ENCODE measurements at places on chromosomes 7 and 10.

DNA sequence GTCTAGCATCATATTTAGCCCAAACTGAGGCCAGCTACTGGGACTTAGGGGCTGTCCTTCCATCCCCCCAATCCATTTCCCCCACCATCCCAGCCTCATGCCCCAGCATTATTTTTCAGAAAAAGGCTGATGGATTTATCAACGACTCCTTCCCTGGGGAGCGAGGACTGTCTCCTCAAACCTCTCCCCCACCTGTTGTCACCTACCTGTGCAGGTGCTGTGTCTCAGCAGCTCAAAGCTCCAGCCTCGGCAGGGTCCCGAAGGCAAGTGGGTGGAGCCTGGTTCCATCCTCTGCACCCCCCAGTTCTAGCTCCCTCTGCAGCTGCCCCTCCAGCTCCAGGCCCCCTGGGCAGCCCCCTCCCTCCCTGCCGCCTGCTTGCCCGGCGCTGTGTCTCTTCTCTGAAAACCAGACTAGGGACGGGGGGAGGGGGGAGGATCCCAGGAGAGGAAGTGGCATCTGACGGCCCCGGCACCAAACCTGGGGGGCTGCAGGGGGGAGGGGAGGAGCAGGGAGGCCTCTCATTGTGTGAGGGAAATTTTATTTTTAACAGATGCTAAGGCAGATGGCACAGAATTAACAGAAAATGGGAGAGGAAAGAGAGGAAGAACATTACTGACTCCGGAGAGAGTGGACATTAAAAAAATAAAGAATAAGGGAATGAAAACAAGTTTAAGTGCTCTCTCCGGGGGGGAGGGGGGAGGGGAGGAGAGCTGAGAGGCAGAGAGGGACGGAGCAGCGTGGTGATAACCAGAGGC, 61.7 kb upstream of the PAX2 start:
- H3K4me1 ChIP-seq = peaks cover 14% of the 10 kb centered on the region
- no peaks in the 10 kb centered on the region for H3K36me3 ChIP-seq
- no peak overlapping the region for H3K27ac ChIP-seq
- no peak overlapping the region for H3K4me3 ChIP-seq

DNA sequence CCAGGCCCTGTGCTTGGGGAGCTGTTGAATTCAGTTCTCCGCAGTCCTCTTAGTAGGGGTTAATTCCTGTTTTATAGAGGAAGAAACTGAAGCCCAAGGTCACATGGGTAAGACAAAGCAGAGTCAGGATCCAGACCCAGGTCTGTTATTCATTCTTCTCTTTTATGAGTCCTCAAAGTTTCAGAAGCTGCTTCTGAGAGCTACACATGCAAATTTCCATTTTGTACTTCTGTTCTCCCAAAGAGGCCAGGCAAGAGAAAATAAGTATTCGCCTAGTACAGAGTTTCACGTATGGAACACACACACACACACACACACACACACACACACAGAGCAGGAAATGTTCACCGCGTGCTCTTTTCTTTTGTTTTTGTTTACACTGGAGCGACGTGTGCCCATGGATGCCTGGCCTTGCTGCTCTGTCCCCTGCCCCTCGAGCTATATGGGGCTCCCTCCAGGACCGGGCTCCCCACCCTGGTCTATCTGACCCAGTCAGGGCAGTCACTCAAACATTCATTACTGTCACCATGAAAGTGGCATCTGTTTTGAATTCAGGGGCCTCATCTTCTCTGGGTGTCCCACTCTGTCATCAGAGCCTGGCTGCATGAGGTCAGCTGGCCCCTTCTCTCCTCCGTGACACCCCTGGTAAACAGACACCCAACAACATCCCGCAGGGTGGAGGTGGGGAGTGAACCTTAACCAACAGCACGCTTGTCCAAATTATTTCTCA, 84.4 kb downstream of the TNS3 start:
- H3K36me3 ChIP-seq = no peaks in the 10 kb centered on the region
- no peaks in the 10 kb centered on the region for H3K27me3 ChIP-seq
- H3K4me3 ChIP-seq = peak overlapping the region; percentile 47

- no peak overlapping the region for H3K27ac ChIP-seq
- no peaks in the 10 kb centered on the region for H3K4me1 ChIP-seq
- H3K36me3 ChIP-seq = peaks cover 26% of the 10 kb centered on the region
- H3K4me3 ChIP-seq = no peak overlapping the region
- H3K27me3 ChIP-seq = no peaks in the 10 kb centered on the region
- DNase-seq = no peak
Observed at GRCh38 chr7:154975984-154976383, 26.9 kb downstream of the PAXIP1 start.

DNA sequence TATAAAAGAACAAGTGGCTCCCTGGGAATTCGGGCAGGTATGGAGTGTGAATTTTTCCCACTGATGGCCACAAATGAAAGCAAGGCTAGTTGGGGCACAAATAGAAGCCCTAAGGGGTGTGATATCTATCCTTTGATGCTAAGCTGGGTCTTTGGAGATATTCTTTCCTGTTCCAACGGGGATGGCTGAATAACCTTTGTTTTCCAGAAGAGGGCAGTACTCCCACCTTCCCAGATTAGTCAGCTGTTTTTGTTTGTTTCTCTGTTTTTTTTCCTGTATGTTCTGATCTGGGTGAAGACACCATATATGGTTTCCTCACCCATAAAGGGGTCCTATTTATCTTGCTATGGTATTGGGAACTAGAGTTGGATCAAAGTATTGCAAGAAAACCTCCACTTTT, 947.7 kb upstream of the SORCS1 start:
- no peak for DNase-seq
- no peaks in the 10 kb centered on the region for H3K27me3 ChIP-seq
- H3K4me3 ChIP-seq = no peak overlapping the region
- H3K27ac ChIP-seq = no peak overlapping the region
- no peaks in the 10 kb centered on the region for H3K36me3 ChIP-seq

DNA sequence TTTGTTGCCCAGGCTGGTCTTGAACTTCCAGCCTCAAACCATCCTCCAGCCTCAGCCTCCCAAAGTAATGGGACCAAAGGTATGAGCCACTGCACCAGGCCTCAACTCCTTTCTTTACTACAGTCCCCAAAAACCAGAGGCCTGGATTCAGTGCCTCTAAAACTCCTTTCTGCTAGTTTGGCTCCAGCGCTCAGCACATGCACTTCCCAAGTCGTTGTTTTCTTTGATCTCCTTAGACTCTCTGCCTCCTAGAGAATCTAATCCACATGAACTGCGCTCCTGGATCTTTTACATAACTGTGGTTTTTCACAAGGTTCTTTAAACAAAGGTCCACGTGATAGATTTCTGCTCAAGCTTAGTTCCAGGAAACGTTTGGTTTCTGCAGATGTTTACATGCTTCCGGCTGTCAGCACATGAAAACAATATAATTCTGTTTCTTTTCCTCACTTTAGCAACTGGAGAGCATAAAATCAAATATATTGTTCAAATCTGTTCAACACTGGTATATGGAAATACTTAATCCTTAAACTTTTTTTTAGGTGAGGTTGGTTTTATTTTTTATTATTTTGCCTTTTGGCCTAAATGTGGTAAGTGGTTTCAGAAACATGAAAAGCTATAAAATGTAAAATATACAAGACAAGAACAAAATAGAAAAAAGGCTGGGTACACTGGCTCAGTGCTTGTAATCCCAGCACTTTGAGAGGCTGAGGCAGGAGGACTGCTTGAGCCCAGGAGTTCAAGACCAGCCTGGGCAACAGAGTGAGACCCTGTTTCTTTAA, 270.5 kb upstream of the MKLN1 start:
- H3K36me3 ChIP-seq = peaks cover 2% of the 10 kb centered on the region
- no peaks in the 10 kb centered on the region for H3K4me1 ChIP-seq
- no peak for DNase-seq
- no peak overlapping the region for H3K4me3 ChIP-seq
- no peaks in the 10 kb centered on the region for H3K27me3 ChIP-seq

DNA sequence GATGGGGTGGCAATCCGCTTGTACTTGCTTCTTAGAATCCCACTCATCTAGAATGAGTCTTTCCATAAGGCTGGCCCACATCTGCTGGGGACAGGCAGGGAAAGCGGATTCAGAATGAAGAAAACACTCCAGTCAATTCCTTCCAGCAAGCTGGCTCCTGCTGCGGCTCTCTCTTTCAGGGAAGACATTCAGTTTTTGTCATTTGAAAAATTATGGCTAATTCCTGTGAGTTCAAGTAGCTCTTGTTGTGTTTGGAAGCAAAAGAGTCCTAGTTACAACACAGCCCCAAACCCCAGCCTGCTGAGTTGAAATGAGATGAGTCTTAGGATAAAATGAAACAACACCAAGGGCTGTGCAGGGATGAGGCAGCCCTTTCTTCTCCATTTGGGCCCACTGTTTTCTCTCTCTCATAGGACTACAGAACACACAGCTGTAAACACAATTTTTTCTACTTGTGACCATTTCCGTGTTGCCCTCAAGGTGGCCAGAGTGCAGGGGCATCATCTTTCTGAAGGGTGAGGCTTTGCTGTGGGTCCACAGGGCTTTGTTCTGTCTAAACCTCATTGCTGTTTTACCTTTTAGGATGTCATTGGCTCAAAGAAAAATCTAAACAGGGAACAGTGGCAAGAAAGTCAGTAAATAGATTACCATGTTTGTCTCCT, 90.8 kb upstream of the EEPD1 start:
- no peak for DNase-seq
- no peaks in the 10 kb centered on the region for H3K36me3 ChIP-seq
- H3K27ac ChIP-seq = no peak overlapping the region

DNA sequence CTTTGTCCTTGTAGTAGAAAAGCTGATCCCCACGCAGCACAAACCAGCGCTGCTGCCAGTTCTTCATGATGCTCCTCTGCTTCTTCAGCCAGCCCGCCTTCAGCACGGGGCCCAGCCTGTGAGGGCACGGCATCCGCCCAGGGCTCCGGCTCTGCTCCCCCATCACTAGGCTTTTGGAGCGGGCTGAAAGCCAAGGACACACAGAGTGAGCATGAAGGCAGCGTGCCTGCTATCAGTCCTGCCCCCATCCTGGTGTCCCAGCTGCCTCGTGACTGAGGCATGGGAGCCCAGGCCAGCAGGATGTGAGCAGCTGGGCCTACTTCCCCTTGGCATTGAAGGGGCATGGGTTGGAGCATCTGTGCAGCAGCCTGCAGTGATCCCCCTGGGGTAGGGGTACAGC, 21.9 kb downstream of the ARHGAP22 start:
- peaks cover 5% of the 10 kb centered on the region for H3K36me3 ChIP-seq
- no peaks in the 10 kb centered on the region for H3K27me3 ChIP-seq
- DNase-seq = no peak
- H3K27ac ChIP-seq = no peak overlapping the region

GRCh38 chr7:155676052-155676451, 31.6 kb downstream of the RBM33 start:
- no peaks in the 10 kb centered on the region for H3K27me3 ChIP-seq
- H3K4me3 ChIP-seq = no peak overlapping the region
- peaks cover 10% of the 10 kb centered on the region for H3K4me1 ChIP-seq
- no peak for DNase-seq

GRCh38 chr7:94907026-94907810, at the start of gene PPP1R9A:
TSS of gene PPP1R9A (plus strand) at chr7:94907594. CDS start at chr7:94910114, 2,520 bp downstream.
- H3K27me3 ChIP-seq = no peaks in the 10 kb centered on the region
- H3K4me1 ChIP-seq = peaks cover 37% of the 10 kb centered on the region
- DNase-seq = no peak
- H3K36me3 ChIP-seq = peaks cover 5% of the 10 kb centered on the region
- H3K4me3 ChIP-seq = peak within 1 kb of the TSS; percentile 95
- H3K27ac ChIP-seq = peak within 1 kb of the TSS; percentile 90

GRCh38 chr10:95516774-95517373, 44.3 kb downstream of the SORBS1 start:
- peaks cover 5% of the 10 kb centered on the region for H3K4me1 ChIP-seq
- no peaks in the 10 kb centered on the region for H3K27me3 ChIP-seq
- H3K36me3 ChIP-seq = no peaks in the 10 kb centered on the region
- DNase-seq = no peak
- no peak overlapping the region for H3K4me3 ChIP-seq

GRCh38 chr10:133309720-133310398, 1.1 kb downstream of the ZNF511 start:
- H3K36me3 ChIP-seq = peaks cover 4% of the 10 kb centered on the region
- no peaks in the 10 kb centered on the region for H3K27me3 ChIP-seq
- H3K4me1 ChIP-seq = peaks cover 18% of the 10 kb centered on the region
- peak overlapping the region; percentile 78 for H3K4me3 ChIP-seq

GRCh38 chr10:5575144-5575481, 50.4 kb downstream of the CALML3 start:
- no peak for DNase-seq
- no peaks in the 10 kb centered on the region for H3K36me3 ChIP-seq
- no peaks in the 10 kb centered on the region for H3K27me3 ChIP-seq
- H3K4me1 ChIP-seq = peaks cover 20% of the 10 kb centered on the region
- H3K27ac ChIP-seq = no peak overlapping the region
- H3K4me3 ChIP-seq = no peak overlapping the region

- peaks cover 45% of the 10 kb centered on the region for H3K4me1 ChIP-seq
- H3K36me3 ChIP-seq = peaks cover 11% of the 10 kb centered on the region
- no peak overlapping the region for H3K27ac ChIP-seq
- no peaks in the 10 kb centered on the region for H3K27me3 ChIP-seq
Observed at GRCh38 chr10:113849946-113850345, 3.9 kb downstream of the DCLRE1A start.

GRCh38 chr7:1339611-1340010, 106.9 kb downstream of the UNCX start:
- H3K36me3 ChIP-seq = peaks cover 2% of the 10 kb centered on the region
- no peak overlapping the region for H3K4me3 ChIP-seq
- H3K27me3 ChIP-seq = peaks cover 28% of the 10 kb centered on the region

- no peaks in the 10 kb centered on the region for H3K4me1 ChIP-seq
- no peak overlapping the region for H3K4me3 ChIP-seq
- H3K36me3 ChIP-seq = no peaks in the 10 kb centered on the region
- no peaks in the 10 kb centered on the region for H3K27me3 ChIP-seq
- no peak for DNase-seq
Observed at GRCh38 chr7:1848911-1849311, 178.8 kb downstream of the ELFN1 start.

GRCh38 chr7:107913851-107914250, 22.9 kb downstream of the DLD start:
- no peak overlapping the region for H3K27ac ChIP-seq
- no peak for DNase-seq
- H3K36me3 ChIP-seq = peaks cover 52% of the 10 kb centered on the region
- no peak overlapping the region for H3K4me3 ChIP-seq
- peaks cover 12% of the 10 kb centered on the region for H3K4me1 ChIP-seq

DNA sequence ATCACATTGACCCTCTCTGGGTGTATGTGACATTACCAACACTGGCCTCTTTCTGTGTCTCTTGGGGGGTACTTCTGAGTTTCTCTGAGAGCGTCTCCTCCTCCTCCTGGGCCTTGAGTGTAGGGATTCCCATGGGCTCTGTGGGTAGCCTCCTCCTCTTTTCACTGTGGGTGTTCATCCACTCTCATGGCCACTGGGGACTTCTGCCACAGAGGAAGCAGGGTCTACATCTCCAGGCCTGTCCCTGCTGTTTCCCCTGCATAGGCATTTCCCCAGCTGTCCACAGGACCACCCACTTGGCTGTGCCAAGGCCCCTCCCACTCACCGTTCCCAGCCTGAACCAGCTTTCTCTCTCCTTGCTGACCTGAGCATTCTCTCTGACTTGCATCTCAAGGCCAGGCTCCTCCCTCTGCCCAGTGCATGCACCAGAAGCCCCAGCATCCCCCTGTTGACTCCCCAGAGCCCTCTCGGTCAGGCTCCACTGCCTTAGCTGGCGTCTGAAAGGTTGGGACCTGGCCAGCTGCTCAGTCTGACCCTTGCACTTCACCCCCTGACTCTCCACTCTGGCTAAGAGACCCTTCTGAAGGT, 487.6 kb downstream of the GLRX3 start:
- no peaks in the 10 kb centered on the region for H3K36me3 ChIP-seq
- H3K4me1 ChIP-seq = peaks cover 6% of the 10 kb centered on the region
- no peak overlapping the region for H3K27ac ChIP-seq
- H3K27me3 ChIP-seq = peaks cover 4% of the 10 kb centered on the region
- no peak for DNase-seq

Measured in neural crest cell (in vitro differentiated cells).